ENCODE measurements at places on chromosomes 3 and 15.

- no peak for DNase-seq
Observed at GRCh38 chr3:155022896-155023295, 57.2 kb upstream of the MME start.

- no peak for DNase-seq
Observed at GRCh38 chr15:65805019-65805745, 13.1 kb upstream of the DENND4A start.

DNA sequence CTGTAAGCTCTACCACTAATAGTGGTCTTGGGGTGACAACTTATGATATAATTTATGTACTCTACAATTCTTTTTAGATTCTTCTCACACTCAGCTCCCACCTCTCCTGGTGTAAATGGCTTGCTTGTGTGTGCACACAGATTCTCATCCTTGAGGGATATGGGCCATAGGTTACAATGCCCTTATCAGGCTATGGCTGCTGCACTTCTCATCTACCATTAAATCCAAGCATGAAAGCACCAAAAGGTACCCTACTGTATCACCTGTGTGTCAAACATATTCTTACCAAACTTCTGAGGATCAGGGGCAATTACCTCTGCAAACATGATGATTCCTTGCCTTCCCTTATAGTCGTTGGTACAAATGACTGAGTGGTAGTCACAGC lies 891.9 kb downstream of the SQOR start:
- no peak for DNase-seq

- no peak for DNase-seq
Observed at GRCh38 chr3:181752202-181752671, 40.5 kb downstream of the SOX2 start.

- no peak for DNase-seq
Observed at GRCh38 chr3:52874864-52875587, 22.3 kb downstream of the STIMATE start.

Data from CD4-positive, alpha-beta T cell treated with Interleukin-21 for 1 hour (primary cell).